ENCODE measurements at places on chromosomes 11 and 22.

DNA sequence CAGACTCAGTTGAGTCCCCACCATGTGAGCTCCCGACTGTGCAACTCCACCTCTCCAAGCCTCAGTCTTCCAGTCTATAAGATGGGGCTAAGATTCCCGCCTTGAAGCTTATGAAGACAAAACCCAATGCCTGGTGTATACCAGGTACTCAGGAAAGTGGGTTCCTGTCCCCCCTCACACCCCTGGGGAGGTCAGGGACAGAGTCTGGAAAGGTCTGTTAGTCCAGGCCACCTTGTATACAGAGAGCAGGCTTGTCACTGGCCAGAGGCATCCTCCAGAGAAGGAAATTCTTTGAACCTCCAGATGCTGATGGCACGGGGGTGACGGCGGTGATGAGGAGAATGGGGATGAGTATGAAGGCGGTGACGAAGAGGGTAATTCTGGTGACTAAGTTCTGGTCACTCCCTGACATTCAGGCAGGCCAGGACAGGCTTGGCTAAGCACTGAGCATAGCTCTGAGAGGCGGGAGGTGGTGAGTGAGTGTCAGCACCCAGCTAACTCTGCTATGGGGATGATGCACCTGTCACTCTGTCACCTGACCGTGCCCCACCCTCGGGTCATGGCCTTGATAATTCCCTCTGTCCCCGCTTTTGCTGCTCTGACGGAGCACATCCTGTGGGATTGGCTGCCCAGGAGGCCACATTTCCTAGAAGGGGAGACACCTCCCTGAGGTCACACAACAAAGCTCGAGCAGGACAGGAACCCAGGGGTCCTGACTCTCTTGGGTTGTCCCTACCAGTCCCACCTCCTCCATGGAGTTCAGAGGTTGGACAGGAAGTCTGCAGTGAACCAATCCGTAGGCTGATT, 30.9 kb upstream of the CSNK1E start:
- no peak for DNase-seq

GRCh38 chr22:35868938-35869337, 151.3 kb downstream of the APOL5 start:
- no peak for DNase-seq

GRCh38 chr11:61731952-61732675, 20.3 kb upstream of the MYRF start:
- DNase-seq: no peak

DNA sequence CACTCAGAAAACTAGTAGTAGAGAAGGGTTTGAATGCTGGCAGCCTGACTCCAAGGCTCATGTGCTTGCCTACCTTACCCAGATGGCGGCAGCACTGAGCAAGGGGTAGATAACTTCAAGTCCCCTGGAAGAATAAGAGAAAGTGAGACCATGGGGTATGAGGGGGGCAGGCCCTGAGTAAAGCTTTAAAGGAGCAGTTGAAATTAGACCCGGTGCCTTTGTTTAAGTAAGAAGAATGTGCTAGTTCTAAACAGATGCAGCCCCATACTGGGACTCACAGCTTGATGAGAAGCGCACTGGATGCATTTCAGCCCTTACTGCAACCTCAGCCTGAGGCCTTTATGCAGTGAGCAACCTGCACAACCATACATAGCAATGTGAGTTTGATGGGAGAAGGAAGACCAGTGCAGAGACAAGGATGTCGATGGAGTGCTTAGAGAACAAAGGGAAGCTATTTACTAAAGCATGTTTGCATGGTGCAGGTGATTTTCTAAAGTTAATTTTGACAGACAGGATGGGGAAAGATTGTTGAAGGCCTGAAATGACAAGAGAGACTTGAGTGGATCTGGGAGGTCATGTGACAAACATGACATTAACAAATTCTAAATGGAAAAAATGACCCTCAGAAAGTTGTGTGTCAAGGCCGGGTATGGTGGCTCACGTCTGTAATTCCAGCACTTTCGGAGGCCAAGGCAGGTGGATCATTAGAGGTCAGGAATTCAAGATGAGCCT, 27.1 kb upstream of the TMA7B start:
- no peak for DNase-seq

DNA sequence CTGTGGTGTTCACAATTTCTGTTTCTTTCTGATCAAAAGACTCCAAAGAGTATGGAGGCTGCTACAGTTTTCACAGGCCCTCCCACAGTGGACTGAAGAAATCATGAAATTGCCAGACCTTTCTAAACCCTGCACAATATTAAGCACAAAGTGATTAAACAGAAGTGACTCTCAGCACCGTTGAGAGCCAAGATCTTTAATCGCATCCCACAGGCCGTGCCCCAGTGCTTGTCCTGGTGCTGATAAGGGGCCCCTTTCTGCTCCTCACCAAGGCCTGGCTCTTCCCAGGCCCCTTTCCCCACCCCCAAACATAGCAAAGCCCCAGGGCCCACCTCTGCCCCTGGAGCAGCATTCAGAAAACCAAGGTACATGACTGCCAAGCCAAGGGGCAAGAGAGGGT, 57.4 kb upstream of the BMAL1 start:
- no peak for DNase-seq

DNA sequence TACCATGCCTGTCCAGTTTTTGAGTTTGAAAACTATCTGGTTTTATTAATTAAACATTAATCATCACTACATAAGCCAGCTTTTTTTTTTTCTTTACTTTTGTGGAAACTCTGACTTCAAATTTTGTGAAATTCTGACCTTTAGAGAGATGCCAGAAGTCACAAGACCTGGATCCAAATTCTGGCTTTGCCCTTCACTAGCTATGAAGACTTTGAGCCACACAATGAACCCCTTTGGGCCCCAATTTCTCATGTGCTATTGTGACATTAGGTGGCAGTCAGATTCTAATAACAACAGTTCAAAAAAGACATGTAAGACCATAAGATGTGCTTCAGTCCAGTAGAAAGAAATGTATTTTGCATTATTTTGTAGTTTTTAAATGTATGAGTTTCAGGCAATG, 60.3 kb downstream of the ZC3H12C start:
- DNase-seq: no peak

GRCh38 chr11:63769714-63770455, 1.3 kb upstream of the ZFTA start:
- DNase-seq: no peak

DNA sequence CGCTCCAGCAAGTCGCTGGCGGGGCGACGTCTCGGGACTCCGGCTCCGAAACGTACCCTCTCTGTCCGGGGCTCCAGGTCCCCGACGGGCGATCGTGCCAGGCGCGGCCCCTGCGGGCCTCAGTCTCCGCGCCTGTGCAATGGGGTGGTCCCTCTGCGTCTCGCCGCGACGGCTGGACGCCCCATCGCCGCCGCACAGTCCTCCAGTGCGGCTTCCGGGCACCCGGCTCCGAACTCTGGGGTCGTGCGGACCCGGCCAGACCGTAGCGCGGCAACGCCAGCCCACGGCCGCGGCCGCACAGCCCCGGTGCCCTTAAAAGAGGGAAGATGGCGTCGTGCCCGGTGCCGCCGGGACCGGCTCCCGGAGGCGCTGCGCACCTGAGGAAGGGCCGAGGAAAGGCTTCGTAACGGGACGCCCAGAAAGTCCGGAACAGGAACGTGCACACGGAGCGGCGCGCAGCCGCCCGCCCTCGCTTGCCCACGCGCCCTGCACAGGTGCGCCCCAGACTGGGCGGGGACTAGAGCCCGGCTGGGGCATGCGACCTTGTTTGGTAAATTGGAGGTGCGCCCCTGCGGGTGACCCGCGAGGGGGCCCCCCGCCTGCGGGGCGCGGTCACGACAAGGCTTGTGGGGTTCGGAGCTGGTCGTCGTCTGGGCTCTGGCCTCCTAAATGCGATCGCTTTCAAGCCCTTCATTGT, 525 bp downstream of the BIK start:
- no peak for DNase-seq
